ENCODE measurements at places on chromosomes 6 and 20.

DNA sequence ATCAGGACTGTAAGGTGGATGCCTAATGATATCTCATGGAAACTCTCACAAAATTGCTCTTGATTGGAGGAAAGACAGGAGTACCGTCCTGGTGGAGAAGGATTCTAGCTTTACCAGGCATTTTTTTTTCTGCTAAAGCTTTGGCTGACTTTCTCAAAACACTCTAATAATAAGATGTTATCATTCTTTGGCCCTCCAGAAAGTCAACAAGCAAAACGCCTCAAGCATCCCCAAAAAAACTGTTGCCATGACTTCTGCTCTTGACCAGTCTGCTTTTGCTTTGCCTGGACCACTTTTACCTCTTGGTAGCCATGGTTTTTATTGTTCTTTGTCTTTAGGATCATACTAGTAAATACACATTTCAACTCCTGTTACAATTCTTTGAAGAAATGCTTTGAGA lies 55.5 kb upstream of the RUNX2 start:
- DNase-seq: no peak

DNA sequence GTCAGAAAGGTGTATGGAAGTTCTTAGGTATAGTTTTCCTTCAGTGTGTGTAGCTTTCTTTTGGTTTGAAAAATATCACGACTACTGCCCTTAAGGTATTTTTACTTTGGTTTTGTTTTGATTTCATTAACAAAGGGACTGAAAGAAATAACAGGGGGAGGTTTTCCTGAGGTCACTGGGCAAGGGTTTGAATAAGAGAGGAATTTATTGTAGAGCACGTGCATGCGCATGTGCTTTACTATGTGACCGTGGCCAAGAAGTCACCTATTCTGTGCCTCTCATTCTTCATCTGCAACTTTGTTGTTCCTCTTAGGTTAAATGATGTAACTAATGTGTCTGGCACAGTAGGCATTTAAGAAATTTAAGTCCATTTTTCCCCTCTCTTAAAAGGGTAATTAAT lies 4.1 kb upstream of the MAN1A1 start:
- DNase-seq: no peak

GRCh38 chr6:116265041-116265829 lies 11.4 kb upstream of the TSPYL4 start:
- no peak for DNase-seq

GRCh38 chr6:35299674-35300073 lies 2.1 kb downstream of the DEF6 start:
- no peak for DNase-seq

GRCh38 chr6:132007474-132008190 lies 56.5 kb upstream of the CCN2 start:
- peak; percentile 45 for DNase-seq

DNA sequence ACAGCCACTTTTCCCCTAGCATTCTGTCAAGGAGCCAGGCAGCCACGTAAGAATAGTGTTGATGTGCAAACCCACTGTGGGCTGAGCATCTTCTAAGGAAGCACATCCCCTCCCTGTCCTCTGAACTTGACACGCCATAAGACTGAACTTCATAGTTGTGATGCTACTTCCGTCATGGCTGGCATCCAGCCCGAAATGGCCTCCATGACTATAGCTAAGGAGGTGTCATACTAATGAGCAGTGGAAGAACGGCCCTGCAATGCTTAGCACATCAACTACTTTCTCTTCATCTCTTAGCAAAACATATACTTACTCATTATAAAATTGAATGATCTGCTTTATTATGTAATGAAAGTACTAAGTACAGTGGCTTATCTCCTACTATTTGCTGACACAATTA lies 110.2 kb downstream of the GJA10 start:
- DNase-seq: no peak

DNA sequence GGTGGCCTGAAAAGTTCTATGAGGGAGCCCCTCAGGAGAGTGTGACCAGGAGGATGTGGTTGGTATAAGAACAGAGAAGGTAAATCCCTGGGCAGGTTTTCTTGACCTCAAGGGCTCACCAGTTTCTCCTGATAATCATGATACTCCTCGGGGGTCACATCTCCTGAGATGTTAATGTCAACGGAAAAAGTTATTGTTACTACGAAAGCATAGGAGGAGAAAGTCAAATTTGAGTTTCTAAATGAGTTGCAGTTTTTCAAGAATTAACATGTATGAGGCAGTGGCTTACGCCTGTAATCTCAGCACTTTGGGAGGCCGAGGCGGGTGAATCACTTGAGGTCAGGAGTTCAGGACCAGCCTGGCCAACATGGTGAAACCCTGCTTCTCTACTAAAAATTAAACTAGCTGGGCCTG lies 23.4 kb downstream of the MGME1 start:
- no peak for DNase-seq

DNA sequence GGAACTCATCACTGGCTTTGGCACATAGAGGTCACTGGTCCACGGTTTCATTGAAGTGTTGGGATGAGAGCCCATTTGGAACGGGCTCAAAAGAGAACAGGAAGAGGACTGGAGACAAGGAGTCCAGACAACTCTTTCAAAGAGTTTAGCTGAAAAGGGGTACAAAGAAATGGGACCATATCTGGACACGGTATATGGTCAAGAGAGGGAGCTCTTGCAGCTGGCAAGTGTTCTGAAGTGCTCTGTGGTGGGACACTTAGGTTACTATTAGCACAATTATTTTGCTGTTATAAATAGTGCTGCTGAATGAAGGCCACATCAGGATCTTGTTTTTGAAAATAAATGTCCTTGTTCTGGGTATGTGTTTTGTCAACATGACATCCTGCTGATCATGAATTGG lies 4.6 kb downstream of the SGK2 start:
- no peak for DNase-seq

GRCh38 chr6:138194287-138194686 lies 24.0 kb downstream of the PBOV1 start:
- DNase-seq: no peak

DNA sequence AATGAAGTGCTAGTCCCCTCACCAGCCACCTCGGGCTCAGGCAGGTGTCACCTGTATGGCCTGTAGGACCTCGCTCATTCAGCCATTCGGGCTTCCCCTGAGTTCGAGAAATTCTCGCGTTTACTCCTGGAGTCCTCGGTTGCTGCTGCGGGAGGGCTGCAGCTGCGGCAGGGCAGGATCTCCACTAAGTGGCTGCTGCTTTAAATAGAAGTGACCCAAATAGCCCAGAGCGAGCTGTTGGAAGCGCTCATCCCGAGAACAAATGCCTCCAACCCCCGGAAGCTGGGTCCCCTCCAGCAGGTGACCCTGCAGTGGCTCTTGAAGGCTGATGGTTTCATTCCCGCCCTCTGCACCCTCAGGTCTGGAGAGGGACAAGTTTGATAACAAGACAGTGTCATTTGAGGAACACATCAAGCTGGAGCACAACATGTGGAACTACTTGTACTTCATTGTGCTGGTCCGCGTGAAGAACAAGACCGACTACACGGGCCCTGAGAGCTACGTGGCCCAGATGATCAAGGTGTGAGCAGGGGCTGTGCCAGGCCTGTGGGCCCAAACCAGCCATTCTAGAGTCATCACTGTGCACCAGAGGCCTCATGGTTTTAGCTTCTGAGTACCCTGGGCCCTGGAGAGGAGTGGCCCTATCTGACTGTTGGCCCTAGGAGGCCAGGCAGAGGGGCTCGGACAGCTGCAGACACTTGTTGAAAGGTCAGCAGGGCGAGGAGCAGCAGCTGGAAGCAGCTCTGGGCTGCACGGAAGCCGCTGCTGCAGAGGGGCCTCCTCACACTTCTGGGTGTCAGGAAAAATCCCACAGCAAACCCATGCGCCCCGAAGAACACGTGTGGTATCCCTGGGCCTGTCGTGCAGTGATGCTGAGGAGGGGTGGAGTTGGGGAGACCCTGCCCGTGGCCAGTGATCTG lies 18.1 kb downstream of the UQCC2 start:
- no peak for DNase-seq

- no peak for DNase-seq
Observed at GRCh38 chr6:94227741-94228140, 808.4 kb upstream of the EPHA7 start.

DNA sequence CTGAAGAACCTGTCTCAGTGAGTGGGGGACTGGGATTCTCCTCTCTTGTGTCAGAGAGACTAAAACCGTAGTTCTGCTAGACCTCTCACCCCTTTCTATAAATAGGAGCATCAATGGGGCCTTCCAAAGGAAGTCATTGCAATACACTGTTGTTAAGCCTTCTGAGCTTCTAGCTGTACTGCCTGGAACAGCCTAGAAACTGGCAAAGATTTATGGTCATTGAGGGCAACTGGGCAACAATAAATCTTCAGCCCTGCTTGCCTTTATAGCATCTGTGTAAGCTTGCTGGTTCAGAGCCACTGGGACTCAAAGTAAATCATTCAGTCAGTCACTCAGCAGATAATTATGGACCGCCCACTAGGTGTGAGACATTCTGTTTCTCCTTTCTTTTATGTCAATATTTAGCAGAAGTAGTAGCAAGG lies 53.2 kb downstream of the PPP1R14C start:
- DNase-seq: no peak

GRCh38 chr6:25336996-25337395 lies 57.8 kb downstream of the CARMIL1 start:
- no peak for DNase-seq

DNA sequence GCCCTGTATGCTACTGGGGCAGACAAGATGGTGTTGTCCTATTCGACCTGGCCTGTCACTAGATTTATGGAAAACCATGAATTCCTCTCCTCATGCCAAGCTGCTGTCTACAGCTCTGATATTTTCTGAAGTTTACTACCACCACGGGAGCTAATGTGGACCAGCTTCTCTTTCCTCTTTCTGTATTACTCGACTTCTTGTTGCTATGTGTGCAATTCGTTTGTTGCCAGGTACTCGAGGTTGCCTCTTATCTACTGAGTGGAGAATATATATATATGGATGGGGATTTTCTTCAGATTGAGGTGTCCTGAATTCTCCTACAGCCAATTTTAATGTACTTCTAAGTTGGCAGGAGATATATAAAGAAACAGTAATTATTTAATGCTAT lies 34.7 kb downstream of the MAN1A1 start:
- no peak for DNase-seq

DNA sequence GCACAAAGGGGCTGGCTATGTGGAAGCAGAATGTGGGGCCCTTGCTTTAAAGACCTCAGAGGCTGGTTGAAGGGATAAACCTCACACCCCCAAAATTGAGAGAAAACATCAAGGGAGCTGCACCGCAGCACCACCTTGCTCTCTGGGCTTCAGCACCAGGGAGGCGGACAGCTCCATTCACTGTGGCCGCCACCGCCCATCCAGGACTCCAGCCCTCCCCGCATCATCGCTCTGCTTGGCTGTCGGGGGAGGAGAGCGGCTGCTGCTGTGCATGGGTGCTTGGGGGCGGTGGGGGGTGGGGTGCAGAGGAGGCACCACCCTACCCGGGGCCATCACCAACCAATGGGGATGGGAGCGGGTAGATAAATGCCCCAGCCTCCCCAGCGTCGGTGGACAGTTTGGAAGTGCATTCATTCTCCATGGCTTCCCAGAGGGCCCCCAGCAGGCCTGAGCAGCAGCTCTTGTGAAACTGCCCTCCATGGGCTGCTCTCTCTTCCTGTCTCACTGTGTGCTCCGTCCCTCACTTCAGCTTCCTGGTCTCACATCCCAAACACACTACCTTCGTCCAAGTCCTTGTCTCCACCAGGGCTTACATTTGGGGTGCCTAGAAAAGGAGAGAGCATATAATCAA lies 75.7 kb upstream of the BHLHE23 start:
- peak; percentile 42 for DNase-seq

GRCh38 chr6:139016337-139017213 lies 12.0 kb upstream of the ABRACL start:
- no peak for DNase-seq

DNA sequence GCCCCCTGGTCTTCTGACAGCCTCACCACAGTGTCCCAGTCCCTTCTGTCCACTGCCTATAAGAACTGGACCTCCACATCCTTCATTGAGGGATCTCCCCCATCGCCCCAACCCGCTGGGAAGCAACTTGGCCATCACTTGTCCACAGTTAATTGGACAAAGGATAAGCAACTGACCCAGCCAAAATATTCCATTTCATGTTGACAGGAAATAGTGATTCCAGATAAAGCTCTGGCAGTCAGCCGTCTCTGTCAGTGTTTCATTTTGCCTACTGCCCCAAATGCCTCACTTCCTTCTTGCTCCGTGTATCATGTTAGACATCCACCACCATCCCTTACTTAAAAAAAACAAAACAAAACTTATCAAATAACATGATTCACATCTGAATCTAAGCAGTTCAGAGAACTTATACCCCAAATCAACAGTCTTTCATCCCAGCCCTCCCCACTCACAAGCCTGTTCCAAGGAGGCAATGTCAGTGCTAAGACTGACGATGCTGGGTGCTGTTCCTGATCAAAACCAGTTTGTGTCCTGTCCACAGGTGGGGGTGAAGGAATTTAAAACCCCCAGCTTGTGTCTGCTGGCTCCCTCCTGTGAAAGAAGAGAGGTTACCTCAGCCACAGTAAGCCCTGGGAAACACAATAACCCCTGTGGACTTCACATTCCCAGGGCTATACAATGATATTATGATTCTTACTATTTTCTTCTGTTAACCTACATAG lies 162.5 kb downstream of the WDR27 start:
- no peak for DNase-seq

- no peak for DNase-seq
Observed at GRCh38 chr20:14012671-14013070, 17.4 kb downstream of the MACROD2 start.

- peak; percentile 37 for DNase-seq
Observed at GRCh38 chr6:11007715-11008608, 36.1 kb downstream of the ELOVL2 start.

DNA sequence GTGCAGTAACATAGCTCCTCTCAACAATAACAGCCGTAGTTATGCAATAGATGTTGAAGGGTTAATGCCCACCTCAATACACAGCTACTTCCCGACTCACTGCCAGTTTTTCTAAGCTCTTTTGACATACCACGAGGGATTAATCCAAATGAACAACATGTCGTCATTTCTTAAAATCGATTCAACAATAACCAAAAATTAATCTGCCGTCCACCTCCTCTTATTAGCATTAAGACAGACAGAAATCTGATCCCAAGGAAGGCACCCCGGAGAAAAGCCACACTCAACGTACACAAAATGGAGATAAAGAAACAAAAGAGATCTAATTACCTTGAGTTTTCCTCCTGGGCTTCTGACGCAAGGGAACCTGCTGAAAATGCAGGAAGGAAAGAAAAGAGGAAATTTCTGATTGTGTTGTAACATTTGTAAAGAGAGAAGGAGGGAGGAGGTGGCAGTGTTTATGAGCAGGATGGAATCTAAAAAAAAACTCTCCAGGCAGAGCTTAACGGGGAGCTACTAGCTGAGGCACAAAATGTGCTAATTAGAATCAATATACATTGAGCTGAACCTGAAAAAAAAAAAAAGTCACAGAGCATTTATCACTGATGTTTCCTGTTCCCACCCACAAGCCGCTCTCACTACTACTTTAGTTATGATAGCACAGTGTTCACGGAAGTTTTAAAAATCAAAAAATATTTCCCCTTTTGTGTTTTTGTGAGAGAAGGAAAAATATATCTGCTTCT lies 109.3 kb downstream of the IPCEF1 start:
- no peak for DNase-seq

GRCh38 chr6:43681303-43681702 lies 6.3 kb downstream of the MRPS18A start:
- DNase-seq: no peak

Data from fibroblast of skin of scalp (primary cell).